Urinary bladder (tissue), 4 donors: ENCODE measurements at places on chromosomes 7 and 10. TPM values are rescaled to one million over a fixed set of nuclear protein-coding genes. Genes with fewer than 3 reads are reported as not detected.
A peak's percentile ranks its signal among the peaks of the same experiment; 100 is the strongest.

- no peak for DNase-seq
These were observed 173.6 kb upstream of the CACNA2D1 start for GRCh38 chr7:82617156-82617555.

Gene TSC22D4
- 49.6 TPM for polyA plus RNA-seq

Gene SLC26A4
- polyA plus RNA-seq = 0.37 TPM

Gene CYP26C1
- not detected for polyA plus RNA-seq

Gene AGAP9
- polyA plus RNA-seq = 4.8 TPM

Gene COL26A1
- polyA plus RNA-seq = 0.06 TPM

Gene CLRN3
- polyA plus RNA-seq = not detected

- DNase-seq = peak; percentile 11
These were observed 128.4 kb downstream of the ABCA13 start for GRCh38 chr7:48299580-48300169.

Gene MOGAT3
- not detected for polyA plus RNA-seq

DNA sequence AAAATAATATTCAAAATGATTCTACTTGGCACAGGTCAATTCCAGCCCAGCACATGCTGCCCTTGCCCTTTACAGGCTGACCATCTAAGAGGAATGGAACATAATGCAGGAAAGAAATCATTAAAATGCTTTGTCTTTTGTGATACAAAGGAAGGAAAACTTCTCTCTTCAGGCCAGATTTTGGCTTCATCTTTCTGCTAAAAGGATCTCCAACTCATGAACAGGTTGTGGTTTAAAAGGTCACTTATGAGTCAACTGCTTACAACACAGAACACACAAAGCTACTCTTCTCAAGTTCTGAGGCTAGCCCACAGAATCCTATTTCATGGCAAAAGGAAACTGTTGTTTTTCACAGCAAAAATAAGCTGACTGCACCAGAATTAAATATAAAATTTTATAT, 197.1 kb downstream of the DOCK4 start:
- no peak for DNase-seq

Gene ACSL5
- polyA plus RNA-seq = 20.2 TPM
